ENCODE measurements at places on chromosomes 13 and 19.
A peak's percentile ranks its signal among the peaks of the same experiment; 100 is the strongest.

GRCh38 chr19:33512021-33512420 lies 9.6 kb downstream of the PEPD start:
- no peak for DNase-seq

GRCh38 chr13:41443969-41444368 lies 13.4 kb upstream of the RGCC start:
- no peak for DNase-seq

DNA sequence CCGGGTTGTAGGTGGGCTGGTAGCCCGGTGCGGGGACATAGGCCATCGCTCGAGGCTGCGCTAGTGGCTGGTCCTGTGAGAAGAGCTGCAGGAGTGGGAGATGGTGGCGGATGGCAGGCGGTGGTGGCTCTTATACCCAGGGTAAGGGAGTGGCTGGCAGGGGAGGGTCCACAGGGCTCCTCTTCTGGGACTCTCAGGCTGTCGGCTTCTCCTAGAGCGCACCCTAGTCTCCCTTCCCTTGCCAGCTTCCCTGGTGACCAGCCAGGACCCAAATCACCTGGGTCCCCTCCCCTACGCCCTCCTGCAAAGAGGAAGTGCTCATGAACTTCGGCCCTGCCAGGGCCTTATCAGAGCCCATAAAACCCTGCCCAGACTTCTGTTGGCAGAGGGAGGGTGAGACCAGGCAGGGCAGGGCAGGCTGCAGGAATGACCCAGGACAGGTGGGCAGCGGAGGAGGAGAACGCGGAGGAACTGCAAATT lies at the start of gene LGALS4:
Gene LGALS4, minus strand, starts transcription at position 105 of the 480 bp plus-strand sequence. Its CDS starts 59 bp downstream, at position 46.
- no peak for DNase-seq

DNA sequence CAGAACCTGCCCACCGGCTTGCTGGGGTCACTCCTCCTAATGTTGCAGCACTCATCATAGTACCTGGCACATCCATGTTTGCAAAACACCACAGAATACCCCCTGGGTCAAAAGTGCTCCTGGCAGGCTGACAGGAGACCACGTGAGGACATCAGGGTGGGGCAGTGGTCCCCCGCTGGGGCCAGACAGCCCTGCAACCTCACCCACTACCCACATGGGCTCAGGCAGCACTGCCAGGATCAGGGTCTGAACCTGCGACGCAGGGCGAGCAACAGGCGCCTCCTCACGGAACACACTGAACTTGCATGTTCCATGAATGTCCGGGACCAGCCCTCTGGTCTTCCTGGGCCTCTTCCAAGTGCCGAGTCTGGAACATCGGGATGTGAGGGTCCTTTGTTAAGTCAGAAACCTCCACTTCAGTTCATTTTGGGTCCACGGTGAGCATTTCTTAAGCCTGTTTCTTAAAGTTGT lies 1.4 kb upstream of the SLC7A9 start:
- no peak for DNase-seq

DNA sequence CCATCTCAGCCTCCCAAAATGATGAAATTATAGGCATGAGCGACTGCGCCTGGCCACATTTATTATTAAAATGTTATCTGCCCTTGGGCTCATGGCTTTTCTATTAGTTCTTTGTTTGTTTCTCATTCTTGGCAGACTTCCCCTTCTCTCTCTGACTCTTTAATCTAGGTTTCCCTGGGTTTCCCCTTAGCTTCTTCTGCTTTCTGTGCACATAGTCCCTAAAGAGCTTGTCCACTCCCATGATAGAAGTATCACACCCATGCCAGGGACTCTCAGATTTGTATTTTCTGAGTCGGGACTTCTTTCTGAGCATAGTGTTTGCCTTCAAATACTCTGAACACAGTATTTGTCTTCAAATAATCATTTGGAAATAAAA lies 38.6 kb upstream of the ITM2B start:
- DNase-seq, result no peak

DNA sequence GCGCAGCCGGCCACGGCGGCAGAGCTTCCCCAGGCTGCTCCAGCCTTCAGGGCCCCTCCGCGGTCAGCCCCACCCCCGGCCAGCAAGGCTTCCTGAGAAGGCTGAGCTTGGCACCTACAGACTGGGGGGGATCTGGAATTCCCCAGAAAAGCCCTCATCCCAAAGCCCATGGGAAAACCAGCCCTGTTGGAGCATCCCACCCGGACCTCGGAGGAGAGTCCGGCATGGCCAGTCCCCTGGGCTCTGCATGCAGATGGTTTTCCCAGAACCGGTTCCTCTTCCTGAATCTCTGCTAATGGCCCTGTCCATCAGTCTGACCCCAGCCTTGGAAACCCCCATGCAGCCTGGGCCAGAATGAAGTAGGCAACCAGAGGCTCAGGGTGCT lies 10.3 kb downstream of the RASA3 start:
- DNase-seq, result no peak

GRCh38 chr13:74367193-74367592 lies 233.0 kb upstream of the KLF12 start:
- DNase-seq, result no peak

- DNase-seq, result no peak
Observed at GRCh38 chr19:4521170-4521887, 3.0 kb upstream of the PLIN4 start.

DNA sequence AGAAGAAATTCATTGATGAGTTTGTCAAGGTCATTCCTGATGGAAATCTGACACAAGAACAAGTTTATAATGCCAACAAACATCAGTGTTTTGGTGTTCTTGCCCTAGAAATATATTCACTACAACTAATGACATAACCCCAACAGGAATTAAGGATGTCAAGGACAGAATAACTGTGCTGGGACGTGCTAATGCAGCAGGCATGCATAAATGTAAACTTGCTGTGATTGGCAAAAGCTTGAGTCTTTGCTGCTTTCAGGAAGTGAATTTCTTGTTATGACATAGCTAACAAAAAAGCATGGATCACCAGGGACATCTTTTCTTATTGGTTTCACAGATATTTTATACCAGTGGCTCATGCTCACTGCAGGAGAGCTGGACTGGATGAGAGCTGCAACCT lies 144.6 kb downstream of the KCTD12 start:
- DNase-seq, result no peak

- DNase-seq, result no peak
Observed at GRCh38 chr13:46311217-46311616, 75.8 kb downstream of the RUBCNL start.

DNA sequence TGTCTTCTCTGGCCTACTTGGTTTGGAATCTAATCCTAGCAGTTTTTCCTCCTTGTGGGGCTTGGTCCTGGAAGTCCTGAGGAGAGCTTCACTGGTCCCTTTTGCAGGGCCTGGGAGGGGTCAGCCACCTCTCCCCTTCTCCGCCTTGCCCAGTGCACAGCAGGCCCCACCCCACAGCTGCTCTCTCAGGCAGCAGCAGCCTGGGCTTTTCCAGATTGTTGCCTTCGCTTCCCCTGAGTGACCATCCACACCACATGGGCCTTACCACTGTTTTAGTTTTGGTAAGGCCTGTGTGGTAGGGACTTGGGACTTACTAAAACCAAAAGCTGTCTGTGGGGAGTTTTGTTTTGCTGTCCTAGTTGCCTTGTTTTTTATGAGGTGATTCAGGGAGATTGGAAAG lies 11.5 kb downstream of the MPHOSPH8 start:
- no peak for DNase-seq

DNA sequence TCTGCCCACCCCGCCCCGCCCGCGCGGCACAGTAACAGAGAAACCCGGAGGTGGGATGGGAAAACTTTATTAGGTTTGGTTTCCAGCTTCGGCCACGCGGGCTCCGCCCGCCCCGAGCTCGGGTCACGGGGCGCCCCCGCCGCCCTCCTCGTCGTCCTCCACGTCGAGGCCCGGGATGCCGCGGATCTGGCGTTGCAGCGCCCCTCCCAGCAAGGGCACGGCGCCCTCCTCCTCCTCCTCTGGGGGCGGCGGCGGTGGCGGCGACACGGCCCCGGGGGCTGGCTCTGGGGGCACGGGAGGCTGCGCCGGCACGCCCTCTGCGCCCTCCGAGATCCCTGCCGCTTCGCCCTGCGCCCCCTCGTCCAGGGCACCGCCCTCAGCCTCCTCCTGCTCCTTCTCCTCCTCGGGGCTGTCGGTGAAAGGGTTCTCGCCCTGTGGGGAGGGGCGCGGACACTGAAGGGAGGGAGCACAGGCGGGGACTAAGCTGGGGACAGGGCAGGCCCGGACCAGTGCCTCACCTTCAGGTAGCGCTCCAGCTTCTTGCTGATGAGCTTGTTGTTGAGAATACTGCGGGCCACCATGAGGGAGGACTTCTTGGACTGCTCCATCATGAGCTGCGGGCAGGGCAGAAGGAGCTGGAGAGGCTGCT lies 536 bp upstream of the AKAP8 start:
- peak; percentile 53 for DNase-seq

DNA sequence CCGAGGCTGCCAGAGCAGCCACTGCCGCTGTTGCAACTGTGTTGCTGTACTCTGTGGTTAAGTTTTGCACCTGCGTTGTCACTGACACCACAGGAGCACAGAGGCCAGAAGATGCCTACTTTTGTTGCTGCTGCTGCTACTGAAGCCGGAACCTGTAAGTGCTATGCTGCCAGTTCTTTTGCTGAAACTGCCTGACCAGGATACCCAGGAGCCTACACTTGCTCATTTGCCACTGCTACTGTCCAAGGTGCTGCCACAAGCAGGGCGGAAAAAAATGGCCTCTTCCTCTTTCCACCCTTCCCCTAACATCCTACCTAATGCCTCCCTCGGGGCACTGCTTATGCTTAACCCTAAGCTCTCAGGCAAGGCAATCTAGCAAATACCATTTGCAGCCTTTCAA lies 29.0 kb upstream of the NBEA start:
- no peak for DNase-seq
